ENCODE measurements at places on chromosomes 6 and 20. TPM values are rescaled to one million over a fixed set of nuclear protein-coding genes. Genes with fewer than 3 reads are reported as not detected.

- no peak for DNase-seq
These were observed 67.0 kb upstream of the TMEM30A start for GRCh38 chr6:75351570-75351969.

DNA sequence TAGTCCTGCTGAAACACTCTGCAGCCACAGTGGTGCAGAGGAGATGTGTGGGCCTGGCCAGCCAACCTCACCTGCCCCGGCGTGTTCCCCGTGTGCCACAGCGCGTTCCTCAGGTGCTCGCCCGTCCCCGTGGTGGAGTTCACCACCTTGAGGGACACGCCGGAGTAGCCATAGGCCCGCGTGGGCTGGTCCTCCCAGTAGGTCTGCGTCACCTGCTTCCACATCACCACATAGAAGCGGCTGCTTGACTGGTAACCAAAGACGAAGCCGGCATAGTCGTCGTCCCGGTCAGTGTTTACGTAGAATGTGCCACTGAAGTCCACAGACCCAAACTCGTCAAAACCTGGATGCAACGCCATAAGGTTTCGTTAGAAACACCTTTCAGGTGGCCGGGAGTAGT lies 31.5 kb downstream of the THBS2 start:
- DNase-seq = no peak

GRCh38 chr6:159693894-159694545 lies 979 bp upstream of the SOD2 start:
- DNase-seq = no peak

OR2J3 gene
- total RNA-seq = not detected

DNA sequence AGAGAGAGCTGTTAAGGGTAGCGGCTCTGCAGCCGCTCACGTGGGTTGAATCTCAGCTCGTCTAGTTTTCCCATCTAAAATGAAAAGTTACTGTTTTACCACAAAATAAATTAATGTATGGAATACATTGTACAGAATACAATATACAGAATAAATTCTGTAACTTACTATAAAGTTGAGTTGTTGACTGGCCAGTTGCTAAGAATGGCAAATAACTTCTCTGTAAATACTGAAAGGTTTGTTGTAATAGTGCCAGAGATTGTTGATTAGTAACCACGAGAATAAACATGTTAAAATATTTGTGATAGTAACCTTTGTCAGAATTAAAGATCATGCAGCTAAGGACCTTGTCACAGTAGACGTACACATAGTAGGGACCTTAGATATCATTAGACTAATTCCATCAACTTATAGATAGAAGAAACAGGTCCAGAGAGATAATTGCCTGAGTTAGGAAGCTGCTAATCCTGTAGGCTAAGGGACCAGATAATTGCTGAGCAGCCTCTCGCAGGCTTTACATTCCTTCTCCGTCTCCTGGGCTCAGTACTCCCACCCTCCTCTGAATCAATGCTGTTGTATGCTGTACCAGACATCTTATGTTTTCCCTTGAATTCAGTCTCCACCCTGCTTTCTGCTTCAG lies 544 bp upstream of the NRM start:
- no peak for DNase-seq

DNA sequence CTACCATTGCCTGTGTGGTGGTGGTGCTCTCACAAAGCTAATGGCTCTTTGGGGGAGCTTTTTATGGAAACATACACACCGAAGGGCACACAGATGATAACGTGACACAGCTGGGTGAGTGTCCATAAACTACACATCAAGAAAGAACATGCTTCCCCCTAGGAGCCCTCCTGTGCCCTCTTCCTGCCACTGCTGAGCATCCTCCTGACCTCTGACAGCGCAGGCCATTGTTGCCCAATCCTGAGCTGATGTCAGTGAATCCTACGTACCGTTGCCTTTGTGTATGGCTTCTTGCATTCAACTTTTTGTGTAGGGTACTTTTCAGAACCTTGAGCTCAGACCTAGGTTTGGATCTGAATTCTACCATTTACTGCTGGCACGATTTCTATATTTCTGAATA lies 65.8 kb upstream of the SLC22A1 start:
- DNase-seq = no peak

DNA sequence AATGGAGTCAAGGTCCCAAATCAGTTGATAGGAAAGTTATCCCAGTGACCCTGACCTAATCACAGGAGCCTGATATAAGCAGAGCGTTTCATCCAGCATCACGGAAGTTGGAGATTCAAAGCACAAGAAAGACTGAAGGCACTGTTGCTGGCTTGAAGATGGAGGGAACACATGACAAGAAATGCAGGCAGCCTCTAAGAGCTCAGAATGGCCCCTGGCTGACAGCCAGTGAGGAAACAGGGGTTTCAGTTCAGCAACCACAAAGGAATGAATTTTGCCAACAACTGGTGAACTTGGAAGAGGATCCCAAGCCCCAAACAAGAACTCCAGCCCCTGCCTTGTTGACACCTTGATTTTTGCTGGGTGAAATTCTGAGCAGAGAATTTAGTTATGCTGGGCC lies 778.5 kb downstream of the MAFB start:
- DNase-seq = no peak

Data from mammary epithelial cell (primary cell).